ENCODE measurements at places on chromosomes 6 and 20.

DNA sequence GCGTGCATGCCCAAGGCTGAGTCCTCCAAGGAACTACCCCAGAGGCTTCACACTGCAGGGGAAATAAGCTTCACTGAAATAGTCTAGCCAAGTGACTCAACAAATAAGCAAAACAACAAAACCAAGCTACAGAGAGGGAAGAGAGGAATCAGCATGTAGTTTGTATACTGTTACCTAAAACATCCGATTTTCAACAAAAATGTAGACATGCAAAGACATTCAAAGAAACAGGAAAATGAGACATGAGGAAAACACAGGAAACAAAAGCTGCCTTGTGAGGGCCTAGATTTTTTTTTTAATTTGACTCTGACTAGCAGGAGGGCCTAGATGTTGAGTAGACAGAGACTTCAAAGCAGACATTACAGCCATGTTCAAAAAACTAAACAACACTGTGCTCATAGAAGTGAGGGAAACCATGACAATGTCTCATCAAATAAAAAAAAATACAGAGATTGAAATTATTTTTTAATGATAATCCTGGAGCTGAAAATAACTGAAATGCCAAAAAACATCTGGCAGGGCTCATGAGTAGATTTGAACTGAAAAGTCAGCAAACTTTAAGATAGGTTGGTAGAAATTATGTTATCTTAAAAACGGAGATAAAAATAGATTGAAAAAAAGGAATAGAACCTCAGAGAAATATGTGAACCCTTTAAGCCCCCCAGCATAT, 16.4 kb upstream of the KIF25 start:
- DNase-seq, result no peak

- DNase-seq, result no peak
Measured at GRCh38 chr20:47188540-47188939, 168.0 kb downstream of the ZMYND8 start.

- DNase-seq, result no peak
Measured at GRCh38 chr6:68651011-68651985, 16.2 kb downstream of the ADGRB3 start.

GRCh38 chr20:17498641-17499040, 32.5 kb downstream of the BFSP1 start:
- DNase-seq, result no peak

DNA sequence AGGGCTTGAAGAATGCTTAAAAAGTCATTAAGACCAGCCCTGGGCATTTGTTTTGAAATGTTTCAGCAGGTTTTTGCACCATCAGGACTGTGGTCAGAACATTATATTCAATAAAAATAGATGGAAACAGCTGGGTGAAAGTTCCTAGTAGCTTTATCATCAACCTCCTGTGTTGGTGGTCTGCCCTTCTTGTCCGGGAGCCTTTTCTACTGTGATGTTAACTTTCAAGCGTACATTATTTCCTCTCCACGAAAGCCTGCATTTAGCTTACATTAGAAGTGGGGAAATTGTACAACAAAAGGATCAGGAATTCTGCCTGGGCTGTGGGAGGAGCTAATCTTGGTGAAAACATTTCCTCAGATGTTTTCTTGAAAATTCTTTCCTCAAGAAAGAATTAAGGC, 71.1 kb downstream of the LAMA4 start:
- DNase-seq, result no peak

GRCh38 chr20:2005831-2006426, 12.1 kb upstream of the PDYN start:
- peak; percentile 57 for DNase-seq

- DNase-seq, result no peak
Measured at GRCh38 chr20:43669332-43669731, 2.4 kb downstream of the MYBL2 start.

GRCh38 chr6:158086504-158087223, 81.4 kb downstream of the SERAC1 start:
- no peak for DNase-seq

- DNase-seq, result no peak
Measured at GRCh38 chr20:6735942-6736845, 31.3 kb upstream of the BMP2 start.

DNA sequence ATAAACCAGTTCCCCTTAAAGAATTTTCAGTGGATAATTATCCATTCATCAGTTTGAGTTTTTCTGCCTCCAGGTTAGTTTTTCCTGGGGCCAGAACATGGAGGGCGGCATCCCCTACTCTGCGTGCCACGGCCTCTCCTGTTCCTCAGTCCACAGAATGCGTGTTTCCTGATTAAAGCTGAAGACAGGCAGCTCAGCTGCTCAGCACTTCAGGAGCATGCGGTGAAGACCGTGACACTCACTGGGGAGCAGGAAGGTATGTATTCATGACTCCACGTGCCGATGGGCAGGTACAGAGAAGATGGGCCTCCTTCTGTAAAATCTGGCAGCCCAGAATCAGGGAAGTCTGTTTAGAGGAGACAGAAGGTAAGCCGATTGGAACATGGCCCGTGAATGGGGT, 2.0 kb upstream of the THBS2 start:
- DNase-seq, result no peak

- no peak for DNase-seq
Measured at GRCh38 chr6:164106345-164106769, 691.8 kb downstream of the QKI start.
